ENCODE measurements at places on chromosomes 4 and X. TPM values are rescaled to one million over a fixed set of nuclear protein-coding genes. Genes with fewer than 3 reads are reported as not detected.

Gene RPA4
- total RNA-seq: 0.41 TPM

Gene GLRA3
- not detected for total RNA-seq

Gene ZNF157
- not detected for total RNA-seq

Gene FANCB
- 3.5 TPM for total RNA-seq

Measured in A549 treated with CORT108297 at 1 μM for 4 hours (cell line).